HuH-7.5 (cell line): ENCODE measurements at places on chromosomes 3 and 15.

- no peak for DNase-seq
These were observed 672.1 kb downstream of the OTOL1 start for GRCh38 chr3:162168715-162169114.

- DNase-seq, result no peak
These were observed 330.7 kb upstream of the LRRC3B start for GRCh38 chr3:26291840-26292239.

GRCh38 chr3:193230610-193231009, 10.4 kb upstream of the PLAAT1 start:
- DNase-seq, result no peak

DNA sequence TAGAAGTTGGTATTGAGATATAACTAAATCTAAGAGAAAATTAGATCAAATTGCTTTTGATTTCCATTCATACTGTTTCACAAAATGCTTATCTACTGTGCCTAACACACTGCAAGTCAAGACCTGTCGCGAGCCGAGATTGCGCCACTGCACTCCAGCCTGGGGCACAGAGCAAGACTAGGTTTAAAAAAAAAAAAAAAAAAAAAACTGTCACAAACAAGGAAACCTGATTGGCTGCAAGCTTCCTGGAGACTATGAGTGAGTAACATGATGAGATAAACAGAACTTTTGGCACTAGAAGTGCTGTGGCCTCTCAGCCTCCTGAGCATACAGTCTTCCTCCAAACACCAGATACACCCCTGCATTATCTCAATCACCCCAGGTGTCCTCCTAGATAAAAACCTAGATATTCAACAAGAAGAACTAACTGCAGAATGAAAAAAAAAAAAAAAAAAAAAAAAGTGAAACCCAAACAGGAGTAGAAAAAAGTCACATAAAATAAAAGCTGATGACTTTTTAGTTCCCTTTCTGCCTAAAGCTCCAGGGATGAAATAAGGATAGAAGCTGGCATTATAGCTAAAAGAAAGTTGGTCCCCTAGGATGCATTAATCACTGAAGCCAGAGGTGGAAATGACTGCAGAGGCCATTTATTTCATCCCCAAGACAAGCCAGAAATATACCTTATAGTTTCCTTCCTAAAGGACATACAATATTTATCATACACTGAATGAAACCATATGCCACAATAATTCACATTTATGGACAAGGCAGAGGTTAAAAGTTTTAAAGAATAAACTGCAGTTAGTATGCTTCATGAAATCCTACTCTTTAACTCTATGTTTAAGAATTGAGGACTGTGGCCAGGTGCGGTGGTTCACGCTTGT, 82.4 kb downstream of the P3H2 start:
- no peak for DNase-seq
